Stimulated activated CD8-positive, alpha-beta memory T cell treated with anti-CD3 and anti-CD28 coated beads, Interleukin-4, amount 100 ng/mL, for 1 hour (primary cell): ENCODE measurements at places on chromosomes 2 and 18.

- no peak for DNase-seq
Measured at GRCh38 chr2:6959751-6960150, 42.5 kb downstream of the RNF144A start.

GRCh38 chr18:55743133-55743532 is 155.1 kb upstream of the TCF4 start:
- no peak for DNase-seq

DNA sequence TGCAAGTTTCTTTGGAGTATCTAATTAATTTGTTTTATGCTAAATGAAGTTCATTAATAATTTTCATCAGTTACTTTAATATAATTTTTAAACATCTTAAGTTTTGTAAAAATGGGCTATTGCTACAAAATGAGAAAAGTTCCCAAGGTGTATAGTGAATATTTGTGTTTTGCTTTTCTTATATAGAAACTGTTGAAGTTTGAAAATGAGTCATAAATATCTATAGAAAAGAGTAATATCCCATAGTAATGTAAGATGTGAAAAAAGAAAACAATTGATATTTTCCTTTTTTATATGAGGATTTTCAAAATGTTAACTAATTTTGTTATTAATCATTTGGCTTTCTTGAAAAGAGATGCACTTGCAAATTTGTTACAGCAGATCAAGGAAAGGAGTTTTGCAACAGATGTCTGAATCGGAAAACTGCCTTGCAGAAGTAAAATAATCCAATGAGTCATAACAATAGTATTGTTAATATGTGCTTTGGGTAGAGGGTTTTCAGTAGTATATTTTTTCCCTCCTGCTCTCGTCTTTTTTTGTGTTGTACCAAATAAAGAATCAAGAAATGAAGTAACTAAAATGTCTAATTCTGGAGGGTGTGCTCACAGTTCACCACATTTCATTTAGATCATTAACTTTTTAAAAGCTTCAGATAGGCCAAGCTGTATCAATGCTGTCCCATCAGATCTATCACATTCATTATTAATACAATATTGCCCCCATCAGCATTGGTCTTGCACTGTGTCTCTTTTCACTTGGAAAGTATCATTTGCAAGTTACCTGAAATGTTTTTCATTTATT is 15.5 kb downstream of the DUSP19 start:
- no peak for DNase-seq

DNA sequence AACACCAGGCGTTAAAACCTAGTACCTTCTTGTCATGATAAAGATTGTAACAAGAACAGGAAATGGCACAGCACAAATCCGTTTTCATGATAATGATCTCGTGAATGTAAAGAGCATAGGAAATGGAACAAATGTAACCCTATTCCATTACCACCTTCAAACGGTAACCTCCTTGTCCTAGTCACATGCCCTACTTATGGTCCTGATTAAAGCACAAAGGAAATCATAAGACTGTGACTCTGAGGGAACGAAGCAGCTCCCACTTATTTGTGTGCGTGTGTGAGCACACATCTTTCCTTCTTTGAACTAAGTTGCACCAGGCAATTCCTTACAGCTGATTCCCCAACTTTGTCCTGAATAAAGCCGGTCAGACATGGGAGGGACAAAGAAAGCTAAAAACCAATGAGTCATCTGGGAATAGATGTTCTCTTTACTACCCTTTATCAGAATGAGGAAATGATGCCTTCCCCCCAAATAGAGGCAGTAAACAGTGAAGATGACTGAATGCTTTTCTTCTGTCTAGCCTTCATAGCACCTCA is 192.6 kb downstream of the IKZF2 start:
- no peak for DNase-seq

GRCh38 chr2:229370509-229370908 is 99.4 kb upstream of the PID1 start:
- no peak for DNase-seq

GRCh38 chr2:12686708-12687283 is 29.9 kb upstream of the TRIB2 start:
- no peak for DNase-seq

DNA sequence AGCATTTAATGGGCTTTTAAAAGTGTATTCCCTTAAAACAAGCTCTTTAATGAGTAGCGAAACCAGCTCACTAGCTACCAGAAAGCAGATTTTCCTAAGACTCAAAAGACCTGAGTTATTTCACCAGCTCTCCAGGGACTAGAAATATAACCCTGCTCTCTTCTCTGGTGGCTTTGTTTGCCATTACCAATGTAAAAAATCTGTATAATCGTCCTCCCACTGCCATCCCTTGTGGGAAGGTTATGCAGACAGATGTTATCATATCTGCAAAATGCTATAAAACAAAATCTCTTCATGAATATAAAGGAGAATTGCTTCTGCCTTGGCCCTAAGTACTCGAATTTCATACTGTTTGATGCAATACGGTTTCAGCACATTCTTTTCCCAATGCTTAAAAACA is 335.2 kb downstream of the NUP35 start:
- no peak for DNase-seq

DNA sequence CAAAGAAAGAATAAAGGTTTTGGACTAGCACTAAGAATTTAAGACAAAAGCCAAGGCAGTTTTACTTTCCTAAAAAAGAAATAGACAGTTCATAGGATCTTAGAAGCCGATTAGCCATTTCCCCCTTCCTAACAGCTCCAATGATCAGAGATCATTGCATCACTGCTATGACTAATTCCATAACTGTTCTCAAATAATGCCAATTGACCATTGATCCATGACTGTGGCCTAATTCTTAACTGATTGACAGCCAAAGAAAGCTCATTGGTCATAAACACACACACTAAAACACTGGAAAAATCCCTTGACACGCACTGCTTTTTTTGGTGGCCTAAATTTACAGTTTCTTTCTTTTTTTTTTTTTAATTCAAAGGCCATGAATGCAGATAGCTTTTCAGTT is 345.0 kb upstream of the ACVR2A start:
- DNase-seq: no peak

DNA sequence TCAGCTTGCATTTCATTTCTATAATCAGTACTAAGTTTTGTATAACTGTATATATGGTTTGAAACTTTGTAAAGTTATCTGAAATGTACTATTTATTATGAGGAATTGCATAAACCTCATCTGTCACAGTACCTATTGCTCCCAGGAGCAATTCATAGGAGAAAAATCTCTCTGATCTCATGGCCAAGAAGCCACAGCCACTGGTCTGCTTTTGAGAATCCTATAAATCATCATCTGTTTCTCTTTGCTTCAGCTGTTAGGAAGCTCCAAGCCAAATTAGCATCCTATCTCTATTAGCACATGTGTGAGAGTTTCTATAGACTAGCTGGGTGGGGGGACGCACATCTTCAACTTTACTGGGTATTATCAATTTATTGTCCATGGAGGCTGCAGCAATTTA is 210.3 kb downstream of the CYP26B1 start:
- no peak for DNase-seq

GRCh38 chr18:24157855-24158254 is 19.0 kb downstream of the CABYR start:
- DNase-seq: no peak

DNA sequence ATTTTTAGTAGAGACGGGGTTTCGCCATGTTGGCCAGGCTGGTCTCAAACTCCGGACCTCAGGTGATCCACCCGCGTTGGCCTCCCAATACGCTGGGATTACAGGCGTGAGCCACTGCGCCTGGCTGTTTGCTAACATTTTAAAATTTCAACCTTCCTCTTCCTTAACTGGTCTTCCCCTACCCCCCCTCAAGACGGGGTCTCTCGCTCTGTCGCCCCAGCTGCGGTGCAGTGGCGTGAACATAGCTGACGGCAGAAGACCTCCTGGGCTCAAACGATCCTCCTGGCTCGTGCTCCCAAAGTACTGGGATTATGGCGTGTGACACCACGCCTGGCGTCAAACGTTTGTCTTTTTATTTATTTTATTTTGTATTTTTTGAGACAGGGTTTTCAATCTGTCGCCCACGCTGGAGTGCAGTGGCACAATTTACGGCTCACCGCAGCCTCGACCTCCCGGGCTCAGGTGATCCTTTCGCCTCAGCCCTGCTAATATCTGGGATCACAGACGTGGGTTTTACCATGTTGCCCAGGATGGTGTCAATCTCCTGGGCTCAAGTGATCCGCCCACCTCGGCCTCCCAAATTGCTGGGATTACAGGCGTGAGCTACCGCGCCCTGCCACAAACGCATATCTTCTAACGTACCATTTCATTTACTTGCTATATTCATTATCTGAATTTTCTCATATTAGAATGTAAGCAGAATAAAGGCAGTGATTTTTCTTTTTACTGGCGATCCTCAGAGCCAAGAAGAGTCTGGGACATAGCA is 984 bp upstream of the MSH2 start:
- DNase-seq: no peak

DNA sequence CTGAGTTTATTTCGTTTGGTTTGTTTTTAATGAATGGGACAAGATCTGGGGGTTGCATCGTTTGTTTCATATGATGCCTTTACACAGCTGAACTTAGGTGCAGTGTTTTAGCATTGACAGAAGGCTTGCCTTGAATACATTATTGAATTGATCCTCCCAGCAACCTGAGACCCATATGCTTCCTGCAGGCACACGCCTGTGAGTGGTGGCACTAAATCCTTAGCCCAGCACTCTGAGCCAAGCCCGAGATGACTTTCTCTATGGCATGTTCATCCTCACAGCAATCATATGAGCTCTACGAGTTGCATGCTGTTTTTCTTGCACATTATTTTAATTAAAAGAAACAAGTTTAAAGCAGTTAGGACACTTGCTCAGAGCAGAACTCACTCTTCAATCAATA is 47.8 kb upstream of the AGAP1 start:
- DNase-seq: no peak

DNA sequence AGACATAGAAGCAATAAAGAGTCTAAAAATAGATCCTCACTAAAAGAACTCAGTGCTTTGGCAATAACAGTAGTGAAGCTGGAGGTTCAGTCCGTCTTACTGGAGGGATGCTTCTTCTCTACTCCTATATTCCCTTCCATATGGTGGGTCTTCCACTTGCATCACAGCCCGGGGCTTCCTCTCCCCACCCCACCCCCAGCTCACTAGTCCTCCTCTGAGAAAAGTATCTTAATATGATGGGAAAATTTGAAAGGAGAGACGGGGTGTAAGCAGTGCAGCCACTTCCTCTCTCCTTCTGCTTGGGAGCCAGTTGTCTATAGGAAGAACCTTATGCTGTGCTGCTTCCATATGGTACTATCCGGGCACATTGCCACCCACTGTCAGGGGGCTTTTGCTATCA is 57.2 kb upstream of the SPOPL start:
- DNase-seq: no peak

DNA sequence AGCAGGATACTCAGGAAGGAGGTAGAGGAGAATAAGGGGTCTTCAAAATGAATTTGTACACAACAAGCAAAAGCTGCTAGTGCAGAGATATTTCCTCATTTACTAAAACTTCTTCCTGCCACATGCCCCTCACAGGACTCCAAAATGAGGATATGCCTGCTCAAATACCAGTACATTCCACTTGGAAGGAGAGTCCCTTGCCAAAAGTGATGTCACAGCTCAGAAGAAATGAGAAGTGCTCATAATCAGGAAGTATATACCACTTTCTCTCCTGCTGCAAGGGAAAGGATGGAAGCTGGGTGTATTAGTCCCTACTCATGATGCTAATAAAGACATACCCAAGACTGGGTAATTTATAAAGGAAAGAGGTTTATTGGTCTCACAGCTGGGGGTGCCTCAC is 87.7 kb upstream of the FSHR start:
- no peak for DNase-seq

DNA sequence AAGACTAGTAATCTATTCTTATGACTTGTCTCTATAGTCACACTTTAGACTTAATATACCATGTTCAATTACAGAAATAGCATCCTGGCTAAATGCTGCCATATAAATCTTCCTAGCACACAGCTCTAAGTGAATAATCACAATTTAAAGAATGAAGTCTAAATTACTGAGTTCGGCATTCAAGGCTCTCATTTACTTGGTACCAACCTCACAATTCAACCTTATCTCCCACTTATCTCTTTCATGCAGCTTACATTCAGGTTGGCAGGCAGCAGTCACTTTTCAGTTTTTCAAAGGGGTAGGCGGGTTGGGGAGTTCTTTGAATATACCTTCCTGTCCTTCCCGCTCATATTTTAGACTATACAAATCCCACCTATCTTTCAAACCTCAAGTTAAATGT is 1.5 kb downstream of the MMADHC start:
- DNase-seq: no peak

GRCh38 chr18:468955-469790 is 31.3 kb downstream of the COLEC12 start:
- no peak for DNase-seq
